HFF-Myc (cell line): ENCODE measurements at places on chromosomes 2 and 18.

DNA sequence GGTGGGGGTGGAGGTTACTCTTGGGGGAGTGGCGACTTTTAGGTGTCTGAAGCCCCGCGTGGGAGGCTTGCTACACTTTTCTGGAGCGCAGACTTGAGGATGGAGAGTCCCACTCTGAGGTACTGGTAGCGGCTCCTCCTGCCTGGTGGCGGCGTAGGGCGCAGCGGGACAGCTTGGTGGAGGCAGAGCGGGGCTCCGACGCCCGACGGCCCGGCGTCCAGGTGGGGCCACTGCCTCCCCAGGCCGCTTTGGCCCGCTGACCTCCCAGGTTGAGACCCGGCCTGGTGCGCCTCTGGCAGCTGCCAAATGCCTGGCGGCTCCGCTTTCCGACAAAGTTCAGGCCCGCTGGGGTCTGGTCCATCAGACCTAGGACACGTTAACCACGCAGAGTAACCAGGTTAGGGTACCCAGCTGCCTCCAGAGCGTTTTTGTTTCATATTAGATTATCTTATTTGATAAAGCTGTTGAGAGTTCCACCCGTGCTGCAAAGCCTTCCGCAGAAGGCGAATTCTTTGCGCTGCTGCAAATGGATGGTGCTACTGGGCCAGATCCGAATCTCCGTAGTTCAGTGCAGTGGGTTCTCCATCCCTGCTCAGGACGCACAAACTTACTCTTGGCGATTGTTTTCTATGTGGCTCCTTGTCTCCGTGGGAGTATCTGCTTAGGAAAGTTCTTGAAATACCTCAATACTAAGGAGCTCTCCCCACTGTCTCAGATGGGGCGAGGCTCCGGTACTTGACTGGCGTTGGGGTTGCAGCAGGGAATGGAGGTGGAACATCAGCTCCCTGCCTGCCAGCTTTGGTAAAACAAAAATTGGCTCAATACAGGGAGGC is 405.9 kb downstream of the XIRP2 start:
- DNase-seq, result no peak

DNA sequence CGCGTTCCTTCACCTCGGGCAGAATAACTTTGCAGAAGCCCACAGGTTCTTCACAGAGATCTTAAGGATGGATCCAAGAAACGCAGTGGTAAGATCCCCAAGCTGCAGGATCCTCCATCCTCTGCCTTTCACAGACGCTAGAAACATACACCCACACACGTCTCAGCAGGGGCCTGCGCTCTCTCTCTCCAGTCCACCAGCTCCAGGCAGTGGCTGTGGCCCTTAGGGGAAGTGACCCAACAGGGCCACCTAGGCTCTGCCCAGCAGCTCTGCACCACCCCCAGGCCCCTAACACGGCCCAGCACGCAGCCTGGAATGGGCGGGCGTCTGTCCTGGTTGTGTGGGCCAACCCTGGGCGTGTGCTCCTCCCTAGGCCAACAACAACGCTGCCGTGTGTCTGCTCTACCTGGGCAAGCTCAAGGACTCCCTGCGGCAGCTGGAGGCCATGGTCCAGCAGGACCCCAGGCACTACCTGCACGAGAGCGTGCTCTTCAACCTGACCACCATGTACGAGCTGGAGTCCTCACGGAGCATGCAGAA is 40.4 kb downstream of the ADI1 start:
- no peak for DNase-seq

DNA sequence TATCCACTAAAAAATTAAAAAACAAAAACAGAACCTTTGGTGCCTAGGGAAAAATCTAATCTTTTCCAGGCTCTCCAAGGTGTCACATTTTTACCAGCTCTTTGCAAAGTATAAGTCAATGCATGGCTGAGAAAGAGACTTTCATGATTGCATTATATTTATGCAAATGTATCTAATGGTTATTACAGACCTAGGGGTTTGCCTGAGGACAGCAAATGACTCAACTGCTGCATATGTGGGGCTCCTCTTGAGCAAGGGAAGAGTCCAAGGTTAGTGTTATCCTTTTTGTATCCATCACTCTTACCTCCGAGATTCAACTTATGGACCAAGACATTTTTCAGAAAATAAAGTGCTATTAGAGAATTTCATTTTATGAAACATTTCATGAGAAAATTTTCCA is 33.9 kb upstream of the RMP24 start:
- no peak for DNase-seq

DNA sequence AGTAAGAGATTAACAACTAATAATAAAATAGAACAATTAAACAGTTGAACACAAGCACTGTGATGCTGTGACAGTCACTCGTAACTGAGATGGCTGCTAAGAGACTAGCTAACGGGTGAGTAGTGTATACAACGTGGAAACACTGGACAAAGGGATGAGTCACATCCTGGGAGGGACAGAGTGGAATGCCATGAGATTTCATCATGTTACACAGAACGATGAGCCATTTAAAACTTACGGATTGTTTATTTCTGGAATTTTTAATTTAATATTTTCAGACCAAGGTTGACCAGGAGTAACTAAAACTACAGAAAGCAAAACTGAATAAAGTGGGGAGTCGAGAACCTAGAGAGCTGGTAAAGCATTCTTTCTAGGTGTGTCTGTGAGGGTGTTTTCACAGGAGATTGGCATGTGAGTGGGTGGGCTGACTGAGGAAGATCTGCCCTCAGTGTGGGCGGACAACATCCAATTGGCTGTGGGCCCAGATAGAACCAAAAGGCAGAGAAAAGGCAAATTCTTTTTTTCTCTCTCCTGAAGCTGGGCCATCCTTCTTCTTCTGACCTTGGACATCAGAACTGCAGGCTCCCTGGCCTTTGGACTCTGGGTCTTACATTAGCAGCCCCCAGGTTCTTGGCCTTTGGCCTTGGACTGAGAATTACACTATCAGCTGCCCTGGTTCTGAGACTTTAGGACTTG is 14.6 kb downstream of the TMSB10 start:
- DNase-seq, result peak; percentile 98

DNA sequence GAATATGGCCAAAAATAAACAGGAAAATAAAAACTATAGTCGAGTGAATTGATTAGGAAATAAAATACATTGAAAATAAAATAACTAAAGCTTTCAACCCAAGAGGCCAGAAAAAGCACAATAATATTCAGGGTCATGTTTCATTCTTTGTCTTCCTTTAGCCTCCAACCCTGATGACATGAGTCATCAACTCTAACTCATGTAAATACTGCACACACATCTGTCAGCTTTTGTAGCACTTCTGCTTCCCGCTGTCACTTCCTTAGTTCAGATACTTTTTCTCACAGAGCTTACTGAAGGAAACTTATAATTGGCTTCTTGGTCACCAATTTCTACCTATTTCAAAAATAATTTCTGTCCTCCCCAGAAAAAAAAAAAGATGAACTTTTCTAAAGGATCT is 112.8 kb downstream of the UPP2 start:
- DNase-seq, result no peak

GRCh38 chr2:240563951-240564560 is 3.9 kb downstream of the DUSP28 start:
- DNase-seq, result no peak

GRCh38 chr2:178506101-178506500 is 25.8 kb downstream of the PLEKHA3 start:
- no peak for DNase-seq

DNA sequence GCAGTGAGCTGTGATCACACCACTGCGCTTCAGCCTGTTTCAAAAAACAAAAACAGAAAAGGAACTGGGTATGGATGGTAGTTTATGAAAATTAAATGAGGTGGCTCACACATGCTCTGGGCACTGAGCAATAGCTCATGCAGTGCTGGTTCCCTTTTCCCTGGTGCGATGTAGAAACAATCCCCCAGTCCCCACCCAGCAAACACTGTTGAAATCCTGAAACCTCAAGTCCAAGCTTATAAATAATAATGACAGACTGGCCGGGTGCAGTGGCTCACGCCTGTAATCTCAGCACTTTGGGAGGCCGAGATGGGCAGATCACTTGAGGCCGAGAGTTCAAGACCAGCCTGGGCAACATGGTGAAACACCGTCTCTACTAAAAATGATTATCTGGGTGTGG is 55.4 kb upstream of the SMAD2 start:
- DNase-seq, result no peak

DNA sequence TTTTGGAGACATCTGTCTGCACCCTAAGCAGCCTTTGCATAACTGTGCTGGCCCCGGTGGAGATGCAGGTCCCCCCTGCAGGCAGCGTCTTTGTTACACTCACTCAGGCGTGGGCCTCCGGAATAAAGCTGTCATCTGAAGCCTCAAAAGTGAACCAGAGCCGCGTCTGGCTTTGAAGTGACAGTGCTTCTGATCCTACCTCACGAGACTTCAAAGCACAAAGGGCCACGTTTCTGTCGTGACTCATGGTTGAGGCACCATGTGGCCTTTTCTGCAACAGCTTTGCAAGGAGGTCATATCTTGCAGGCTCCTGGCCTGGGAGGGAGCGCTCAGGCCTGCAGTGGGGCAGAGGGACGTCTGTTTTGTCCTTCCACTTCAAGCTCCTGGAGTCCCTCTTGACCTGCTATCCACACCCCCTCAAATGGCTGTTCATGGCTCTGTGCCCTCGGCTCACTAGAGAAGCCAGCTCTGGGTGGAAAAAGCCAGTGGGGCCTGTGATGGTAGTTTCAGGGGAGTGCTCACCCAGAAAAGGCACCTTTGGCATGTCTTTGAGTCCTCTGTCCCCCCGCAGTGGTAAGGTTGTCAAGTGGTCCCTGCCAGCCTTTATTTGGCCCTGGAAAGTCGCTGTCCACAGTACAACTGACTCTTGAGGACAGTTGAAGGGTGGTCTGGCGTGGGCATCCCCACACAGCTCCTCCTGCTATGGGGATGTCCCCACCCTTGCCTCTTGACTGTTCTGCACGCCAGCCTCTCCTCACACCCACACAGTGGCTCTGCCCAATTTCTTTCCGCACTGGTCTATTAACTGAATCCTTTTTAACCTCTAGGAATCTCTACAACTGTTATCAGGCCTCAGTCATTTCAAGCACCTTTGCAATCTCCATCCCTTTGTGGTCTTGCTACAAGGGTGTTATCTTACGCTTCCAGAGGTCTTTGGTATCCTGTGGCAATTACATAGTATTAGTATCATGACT is 19.3 kb downstream of the GPR55 start:
- DNase-seq, result no peak

- DNase-seq, result no peak
These were observed 64.9 kb downstream of the CHST9 start for GRCh38 chr18:27120246-27120645.

GRCh38 chr18:2960983-2961696 is 51.8 kb downstream of the LPIN2 start:
- DNase-seq, result no peak

DNA sequence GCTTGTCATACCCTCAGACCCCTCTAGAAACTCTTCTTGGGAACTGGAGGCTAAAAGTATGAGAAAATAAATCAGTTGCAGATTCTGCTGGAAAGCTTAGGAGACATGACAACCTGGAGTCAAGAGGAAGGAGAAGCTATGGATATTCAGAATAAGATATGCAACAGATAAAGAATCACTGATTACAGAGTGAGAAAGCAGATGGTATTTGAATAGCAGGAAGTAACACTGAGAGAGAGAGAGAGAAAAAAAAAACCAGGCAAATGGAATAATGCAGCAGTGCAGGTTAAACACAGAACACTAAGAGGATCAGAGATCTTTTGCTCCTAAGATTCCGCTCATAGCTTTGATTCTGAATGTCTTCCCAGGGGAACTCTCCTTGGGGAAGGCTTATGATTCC is 1284.1 kb upstream of the NXPH2 start:
- DNase-seq, result no peak

DNA sequence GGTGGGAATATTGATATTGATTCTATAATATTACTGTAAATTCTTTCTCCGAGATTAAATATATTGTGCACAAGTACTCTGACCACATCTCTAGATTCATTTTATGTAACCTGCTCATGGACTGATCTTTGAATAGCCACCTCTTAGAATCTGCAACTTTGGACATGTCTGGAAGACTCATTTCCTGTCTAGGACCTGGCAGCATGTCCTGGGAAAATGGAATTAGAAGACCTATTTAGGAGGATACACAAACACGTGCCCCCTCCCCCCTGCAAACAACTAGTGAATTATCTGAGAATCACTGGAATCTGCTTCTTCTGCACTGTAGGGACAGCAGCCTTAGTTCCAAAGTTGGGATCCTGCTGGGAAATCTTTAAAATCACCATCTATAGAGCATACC is 94.1 kb downstream of the UBE2E3 start:
- DNase-seq, result no peak

GRCh38 chr2:144944546-144945220 is 424.8 kb upstream of the ZEB2 start:
- no peak for DNase-seq

GRCh38 chr2:149364839-149365238 is 34.5 kb downstream of the LYPD6 start:
- no peak for DNase-seq

DNA sequence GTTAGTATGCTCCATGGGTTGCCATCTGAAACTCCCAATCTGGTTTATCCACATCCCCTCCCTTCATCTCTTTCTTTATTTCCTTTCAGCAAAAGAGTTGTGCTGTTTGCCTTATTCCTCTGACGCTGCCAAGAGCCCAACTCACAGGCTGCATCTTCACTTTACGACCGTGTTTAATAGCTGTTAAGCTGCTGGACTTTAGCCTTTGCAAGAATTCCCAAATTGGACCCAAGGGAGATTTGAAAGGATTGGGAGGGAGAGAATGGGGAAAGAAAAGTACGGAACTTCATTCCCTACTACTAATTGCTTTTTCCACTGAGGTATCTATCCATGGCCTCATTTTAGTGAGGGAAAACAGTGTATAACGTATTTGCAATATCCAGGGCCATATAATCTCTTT is 263.4 kb upstream of the MEIS1 start:
- no peak for DNase-seq

DNA sequence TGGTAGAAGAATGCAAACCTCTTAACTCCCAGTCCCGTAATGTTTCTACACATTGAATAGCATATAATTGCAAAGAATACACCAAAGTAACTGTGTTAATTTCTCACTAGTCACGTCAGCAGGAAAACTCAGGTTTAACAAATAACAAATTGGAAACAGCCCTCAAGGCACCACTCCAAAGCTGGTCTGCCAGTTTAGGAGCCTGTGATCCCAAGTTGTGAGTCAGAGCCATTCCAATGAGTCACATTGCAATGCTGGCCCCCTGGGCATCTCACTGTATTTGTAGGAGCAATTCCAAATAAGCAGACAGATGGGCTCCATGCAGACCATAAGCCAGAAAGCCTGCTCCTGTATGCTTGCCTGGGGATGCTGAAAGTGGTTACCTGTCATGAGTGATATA is 143.2 kb upstream of the SETBP1 start:
- DNase-seq, result peak; percentile 93

GRCh38 chr18:48827291-48828193 is 123.2 kb downstream of the SMAD7 start:
- peak; percentile 73 for DNase-seq

GRCh38 chr2:104852090-104852666 is 1.7 kb upstream of the POU3F3 start:
- no peak for DNase-seq

- DNase-seq, result no peak
These were observed 37.9 kb downstream of the LYPD1 start for GRCh38 chr2:132632000-132632649.

- DNase-seq, result no peak
These were observed 9.9 kb downstream of the PSD4 start for GRCh38 chr2:113183703-113184102.

- DNase-seq, result no peak
These were observed 36.5 kb upstream of the PTPN4 start for GRCh38 chr2:119723186-119723585.
